ENCODE measurements at places on chromosomes 16 and 17.

GRCh38 chr16:66091471-66091891 lies 275.0 kb upstream of the CDH5 start:
- no peak for DNase-seq

DNA sequence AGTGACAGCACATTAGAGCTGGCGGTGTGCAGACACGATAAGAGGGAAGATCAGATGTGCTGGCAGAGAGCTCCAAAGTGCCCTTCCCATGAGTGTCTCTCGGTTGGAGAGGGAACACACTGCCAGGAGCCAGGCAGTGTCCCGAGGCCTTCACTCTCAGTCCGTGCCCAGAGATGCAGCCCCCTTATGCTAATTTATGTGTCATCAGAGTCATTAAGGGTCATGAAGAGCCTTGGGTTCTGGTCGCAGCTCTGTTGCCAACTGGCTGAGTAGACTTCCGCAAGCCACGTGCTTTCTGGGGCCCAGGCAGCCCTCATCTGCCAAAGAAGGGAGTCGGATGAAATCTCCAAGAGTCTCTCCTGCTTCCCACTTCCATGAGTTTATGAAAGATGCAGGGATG lies 232.5 kb downstream of the MSI2 start:
- DNase-seq: no peak

DNA sequence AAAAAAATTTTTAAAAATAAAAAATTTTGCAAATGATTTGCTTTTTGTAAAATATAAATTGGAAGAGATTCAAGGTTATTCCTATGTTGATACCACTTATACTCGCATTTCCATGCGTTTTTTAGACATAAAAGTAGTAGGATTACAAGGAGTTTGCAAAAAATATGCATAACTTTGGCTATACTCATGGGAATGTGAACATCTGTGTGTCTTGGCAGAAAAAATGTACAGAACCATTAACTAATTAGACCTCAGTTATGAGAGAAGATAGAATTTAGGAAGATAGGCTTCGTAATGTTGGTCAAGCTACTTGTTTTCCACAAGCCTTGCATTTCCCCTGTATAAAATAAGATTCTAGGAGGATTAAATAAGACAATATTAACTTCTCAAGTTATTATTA lies 61.1 kb upstream of the VPS4A start:
- DNase-seq: no peak

DNA sequence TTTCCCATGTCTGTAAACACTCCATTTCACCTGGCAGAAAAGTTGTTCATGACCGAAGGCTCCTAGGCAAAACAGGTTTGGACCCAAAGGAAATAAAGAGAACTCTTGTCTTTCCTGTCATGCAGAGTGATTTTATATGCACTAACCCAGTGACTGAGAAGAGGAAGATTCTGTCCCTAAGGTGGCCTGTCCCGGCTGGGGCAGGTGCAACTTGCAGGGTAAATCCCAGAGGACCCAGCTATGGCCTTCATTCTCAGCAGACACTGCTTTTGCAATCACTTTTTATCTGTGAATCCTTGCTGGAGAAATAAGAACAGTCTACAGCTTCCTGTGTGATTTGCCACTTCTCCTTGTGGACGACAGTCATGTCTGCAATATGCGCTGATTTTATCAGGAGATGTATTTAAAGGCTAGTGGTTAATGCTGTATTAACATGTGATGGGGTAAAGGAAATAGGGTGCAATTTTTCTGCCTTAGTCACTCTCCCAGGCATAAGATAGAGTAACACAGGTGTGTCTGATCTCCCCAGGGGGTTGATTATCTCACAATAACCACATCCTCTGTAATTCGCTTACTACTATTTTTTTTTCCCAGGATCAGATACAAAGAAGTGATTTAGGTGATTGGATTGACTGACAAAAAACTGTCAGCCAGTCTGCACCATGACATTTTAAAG lies 696.8 kb upstream of the SOX9 start:
- DNase-seq: no peak

- DNase-seq: no peak
These were observed 33.0 kb downstream of the MPRIP start for GRCh38 chr17:17075125-17075781.

DNA sequence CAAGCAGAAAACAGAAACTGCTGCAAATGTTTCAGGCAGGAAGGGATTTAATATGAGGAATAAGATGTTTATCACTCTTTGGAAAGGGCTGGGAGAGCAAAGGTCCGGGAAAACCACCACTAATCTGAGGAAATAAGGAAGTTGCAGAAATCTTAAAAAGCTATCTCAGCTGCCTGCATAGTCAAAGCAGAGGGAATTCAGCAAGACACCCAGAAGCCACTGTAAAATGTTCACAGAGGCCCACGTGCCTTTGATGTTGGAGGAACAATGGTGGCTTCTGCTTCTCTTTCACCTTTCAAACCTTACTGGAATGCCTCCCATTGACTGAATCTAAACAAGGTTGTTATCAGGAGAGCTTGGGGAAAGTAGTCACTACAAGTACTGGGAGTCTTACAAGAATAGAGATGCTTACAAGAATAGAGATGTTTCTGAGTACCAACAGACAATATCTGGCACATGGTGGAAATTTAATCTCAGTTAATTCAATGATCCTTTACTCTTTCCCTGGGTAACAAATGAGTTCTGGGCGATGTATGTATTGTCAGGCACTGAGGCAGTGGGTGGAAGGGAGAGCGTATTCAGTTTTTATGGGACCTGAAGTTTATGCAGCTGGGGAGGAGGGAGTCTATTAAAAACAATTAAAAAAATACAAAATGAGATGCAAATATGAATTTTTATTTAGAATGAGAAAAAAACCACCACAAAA lies 56.1 kb upstream of the MED13 start:
- DNase-seq: no peak

DNA sequence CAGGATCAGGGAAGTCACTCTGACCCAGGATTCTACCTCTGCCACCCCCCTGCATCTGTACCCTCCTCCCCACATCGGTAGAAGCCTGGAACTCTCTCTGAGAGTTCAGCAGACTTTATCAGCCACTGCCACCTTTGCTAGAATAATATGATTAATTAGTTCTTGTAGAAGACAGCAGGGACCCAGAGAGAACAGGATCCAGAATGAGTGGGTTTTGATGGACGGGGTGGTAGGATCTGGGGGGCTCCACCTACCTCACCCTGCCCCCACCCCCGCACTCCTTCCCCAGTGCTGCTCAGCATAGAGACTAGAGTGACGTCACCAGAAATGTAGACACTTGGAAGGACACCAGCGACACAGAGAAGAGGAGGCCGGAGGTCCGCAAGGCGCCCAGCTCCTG lies 33.5 kb downstream of the ABCC6 start:
- DNase-seq: no peak

DNA sequence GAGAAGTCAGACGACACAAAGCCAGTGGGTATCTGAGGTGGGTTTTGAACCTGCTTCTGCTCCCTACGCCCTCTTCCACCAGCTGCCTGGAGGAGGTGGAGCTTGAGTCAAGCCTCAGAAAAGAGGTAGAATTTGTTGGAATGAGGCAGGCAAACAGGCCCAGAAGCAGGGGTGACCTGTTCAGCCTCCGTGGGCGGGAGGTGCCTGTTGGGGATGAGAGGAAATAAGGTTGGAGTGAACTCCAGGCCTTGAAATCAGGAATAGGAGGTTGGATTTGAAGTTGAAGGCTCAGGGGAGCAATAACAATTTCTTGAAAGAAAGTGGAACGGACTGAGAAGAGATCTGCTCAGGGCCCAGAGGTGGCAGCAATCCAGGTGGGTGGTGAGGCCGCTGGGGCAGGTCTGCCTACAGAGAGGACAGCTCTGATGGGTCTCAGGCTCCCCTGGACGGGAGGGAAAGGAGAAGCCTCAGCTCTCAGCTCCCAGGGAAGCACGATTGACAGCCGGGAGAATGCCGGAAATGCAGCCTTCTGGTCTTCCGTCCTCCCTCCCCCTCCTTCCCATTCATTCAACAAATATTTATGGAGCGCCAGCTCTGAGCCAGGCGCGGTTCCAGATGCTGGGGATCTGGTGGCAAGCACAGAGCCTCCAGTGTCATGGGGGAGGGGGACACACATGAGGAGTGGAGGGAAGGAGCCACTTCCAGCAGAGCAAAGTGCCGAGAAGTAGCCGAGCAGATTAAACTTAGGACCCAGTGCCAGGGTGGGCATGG lies 61.9 kb upstream of the CIBAR2 start:
- no peak for DNase-seq

DNA sequence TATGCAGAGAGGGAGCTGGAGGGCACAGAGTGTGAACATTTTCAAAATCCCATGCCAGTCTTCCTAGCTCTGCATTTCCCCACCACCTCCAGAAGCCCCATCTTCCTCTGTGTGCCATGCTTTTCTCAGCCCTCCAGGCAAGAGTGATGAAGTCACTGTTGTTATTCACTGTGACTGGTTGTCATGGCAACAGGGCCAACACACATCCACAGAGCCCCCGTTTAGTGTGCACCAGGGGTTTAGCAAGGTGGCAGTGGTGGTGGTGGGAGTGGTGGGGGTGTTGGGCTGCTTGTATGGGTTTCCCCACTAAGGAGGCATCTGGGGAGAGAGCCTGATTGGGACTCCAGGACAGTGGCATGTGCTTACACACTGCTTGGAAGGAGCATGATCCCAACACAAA lies 309.9 kb upstream of the ASIC2 start:
- DNase-seq: no peak

DNA sequence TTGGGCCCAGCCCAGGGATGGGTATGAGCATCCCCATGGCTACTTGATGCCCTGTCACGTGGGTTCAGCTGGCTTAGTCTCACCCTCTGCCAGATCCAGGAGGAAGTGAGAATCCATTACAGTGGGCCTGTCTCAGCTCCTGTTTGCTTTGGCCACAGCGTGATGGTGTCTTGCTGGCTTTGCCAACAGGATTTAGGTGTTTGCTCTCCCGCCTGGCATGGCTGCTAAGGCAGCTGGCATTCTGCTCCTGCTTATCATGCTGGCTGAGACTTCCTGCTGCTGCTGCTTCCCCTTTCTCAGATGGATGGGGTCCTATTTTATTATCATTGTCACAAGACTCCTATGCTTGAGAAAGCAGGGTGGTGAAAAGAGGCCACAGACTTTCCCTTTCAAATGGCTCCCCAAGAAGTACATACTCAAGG lies 28.3 kb upstream of the HOXB13 start:
- DNase-seq: no peak

GRCh38 chr17:49566668-49567071 lies 9.0 kb upstream of the NXPH3 start:
- no peak for DNase-seq

GRCh38 chr16:31529108-31529936 lies 1.6 kb downstream of the AHSP start:
- DNase-seq: no peak

- DNase-seq: no peak
These were observed 723 bp downstream of the TMEM186 start for GRCh38 chr16:8796469-8797363.

- DNase-seq: no peak
These were observed 36.4 kb upstream of the VPS4A start for GRCh38 chr16:69274699-69275235.

DNA sequence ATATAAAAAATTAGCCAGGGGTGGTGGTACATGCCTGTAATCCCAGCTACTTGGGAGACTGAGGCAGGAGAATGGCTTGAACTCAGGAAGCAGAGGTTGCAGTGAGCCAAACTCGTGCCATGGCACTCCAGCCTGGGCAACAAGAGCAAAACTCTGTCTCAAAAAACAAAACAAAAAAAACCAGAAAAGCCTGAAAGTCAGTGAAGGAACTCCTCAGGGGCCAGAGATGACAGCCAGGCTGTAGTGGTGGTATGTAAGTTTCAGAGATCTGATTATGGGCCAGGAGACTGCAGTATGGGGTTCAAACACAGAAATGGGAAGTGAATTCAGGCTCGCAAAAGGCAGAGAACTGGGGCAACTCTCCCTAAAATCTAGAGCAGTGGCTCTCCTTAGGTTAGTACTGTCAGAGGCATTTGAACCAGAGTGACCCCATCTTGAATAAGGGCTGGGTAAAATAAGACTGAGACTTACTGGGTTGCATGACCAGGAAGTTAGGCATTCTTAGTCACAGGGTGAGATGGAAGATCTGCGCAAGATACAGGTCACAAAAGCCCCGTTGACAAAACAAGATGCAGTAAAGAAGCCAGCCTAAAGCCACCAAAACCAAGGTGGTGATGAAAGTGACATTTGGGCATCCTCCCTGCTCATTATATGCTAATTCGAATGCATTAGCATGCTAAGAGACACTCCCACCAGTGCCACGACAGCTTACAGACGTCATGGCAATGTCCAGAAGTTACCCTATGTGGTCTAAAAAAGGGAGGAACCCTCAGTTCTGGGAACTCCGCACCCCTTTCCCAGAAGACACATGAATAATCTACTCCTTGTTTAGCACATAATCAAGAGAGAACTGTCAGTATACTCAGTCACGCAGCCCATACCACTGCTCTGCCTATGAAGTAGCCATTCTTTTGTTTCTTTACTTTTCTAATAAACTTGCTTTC lies 120.2 kb upstream of the XYLT1 start:
- peak; percentile 36 for DNase-seq

DNA sequence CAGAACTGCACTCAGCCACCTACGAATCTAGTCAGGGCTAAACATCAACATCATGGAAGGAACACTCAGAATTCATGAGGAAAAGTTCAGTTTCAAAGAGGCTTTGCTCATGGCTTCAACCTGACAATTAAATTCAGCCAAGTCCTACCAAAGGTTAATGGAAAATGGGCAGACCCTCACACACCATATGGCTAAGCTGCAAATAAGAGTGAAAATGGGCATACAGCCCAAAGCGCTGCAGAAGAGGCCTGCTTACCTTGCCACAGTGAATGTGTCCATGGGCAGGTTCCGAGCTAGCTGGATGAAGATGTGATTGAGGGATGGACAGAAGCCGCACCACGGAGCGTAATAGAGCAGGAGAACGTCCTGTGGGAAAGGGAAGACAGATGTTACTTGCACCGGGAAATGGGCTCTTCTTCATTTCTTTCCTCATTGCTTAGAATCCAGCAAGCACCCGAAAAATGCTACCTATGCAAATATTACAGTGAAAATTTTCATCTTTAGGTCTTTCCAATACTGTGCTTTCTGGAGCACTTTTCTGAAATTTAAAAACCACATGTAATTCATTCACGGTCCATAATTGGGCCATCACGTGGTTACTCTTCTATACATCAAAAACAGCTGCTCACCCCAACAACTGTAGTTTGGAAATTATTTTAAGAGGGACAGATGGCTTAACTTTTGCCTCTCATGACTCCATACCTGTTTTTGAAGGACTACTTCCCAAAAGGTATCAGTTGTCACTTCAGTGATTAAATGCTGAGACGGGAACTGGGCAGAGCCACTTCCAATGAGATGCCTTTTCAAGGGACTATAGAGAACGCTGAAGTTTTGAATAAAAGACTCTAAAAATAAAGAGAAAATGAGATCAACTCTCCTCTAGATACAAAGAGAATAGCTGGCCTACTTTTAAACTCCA lies 19.6 kb downstream of the SNN start:
- no peak for DNase-seq

DNA sequence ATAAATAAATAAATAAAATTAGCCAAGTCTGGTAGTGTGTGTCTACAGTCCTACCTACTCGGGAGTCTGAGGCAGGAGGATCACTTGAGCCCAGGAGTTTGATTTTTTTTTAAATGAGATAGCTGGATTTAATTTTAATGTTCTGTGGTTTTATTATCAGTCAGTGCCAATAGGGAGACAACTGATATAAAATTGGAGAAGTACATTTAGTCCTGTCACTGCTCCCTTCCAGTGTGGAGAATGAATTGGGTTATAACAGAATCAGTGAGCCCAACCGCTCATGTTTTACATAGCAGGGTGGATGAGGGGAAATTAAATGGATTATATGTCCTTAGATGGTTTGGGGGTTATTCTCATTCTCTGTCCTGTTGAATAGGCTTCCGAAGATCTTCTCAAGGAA lies 6.2 kb downstream of the NME1 start:
- no peak for DNase-seq

GRCh38 chr16:361872-362701 lies 8.3 kb downstream of the MRPL28 start:
- DNase-seq: peak; percentile 75

- no peak for DNase-seq
These were observed 21.2 kb downstream of the PITPNA start for GRCh38 chr17:1541367-1541904.

Measured in activated CD8-positive, alpha-beta memory T cell treated with anti-CD3 and anti-CD28 coated beads, Interleukin-2, amount 50 U/mL, for 4 hours (primary cell).